Colonic mucosa (tissue), 4 donors: ENCODE measurements at places on chromosomes 12 and 14.

DNA sequence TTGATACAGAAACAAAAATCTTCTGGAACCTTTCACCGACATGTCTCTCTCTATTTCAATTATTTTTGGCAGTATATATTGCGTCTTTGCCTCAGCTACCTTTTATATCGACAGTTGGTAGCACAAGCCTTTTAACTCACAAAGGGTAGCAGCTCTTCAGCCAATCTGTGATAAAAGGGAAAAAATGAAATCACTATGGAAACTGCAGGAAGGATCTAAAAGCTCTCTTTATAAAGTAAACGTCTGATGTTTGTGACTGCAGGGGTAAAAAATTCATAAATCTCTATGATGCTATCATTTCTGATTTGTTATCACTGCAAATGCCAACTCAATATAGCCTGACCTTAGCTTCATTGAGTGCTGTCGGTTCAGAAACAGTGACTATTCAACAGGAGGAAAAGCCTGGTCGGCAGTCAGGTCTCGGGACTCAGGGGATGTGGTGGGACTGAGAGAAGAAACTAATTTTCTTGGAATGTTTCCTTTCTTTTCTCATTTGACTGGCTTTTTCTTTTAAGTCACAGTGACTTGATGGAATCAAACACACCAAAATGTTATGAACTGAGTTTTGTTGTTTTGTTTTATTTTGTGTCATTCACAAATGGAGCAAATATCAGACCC, 5.9 kb upstream of the RMST start:
- no peak for DNase-seq

DNA sequence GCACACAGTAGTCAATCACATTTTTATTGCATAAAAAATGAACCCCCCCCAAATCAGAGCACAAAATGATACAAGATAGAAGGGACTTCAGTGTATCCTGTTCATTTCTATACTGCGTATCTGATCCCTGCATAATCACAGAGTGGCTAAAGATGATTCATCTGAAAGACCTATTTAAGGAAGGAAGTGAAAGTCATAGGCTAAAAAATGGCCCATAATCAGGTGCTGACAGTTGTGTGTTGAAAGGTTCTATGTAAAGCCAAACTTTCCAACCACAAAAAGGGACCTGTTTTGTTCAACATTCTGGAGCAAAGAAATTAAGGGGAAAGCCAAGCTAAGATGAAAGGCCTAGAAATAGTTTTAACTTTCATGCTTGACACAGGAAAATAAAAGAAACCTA, 147.8 kb upstream of the ATP2B1 start:
- no peak for DNase-seq

DNA sequence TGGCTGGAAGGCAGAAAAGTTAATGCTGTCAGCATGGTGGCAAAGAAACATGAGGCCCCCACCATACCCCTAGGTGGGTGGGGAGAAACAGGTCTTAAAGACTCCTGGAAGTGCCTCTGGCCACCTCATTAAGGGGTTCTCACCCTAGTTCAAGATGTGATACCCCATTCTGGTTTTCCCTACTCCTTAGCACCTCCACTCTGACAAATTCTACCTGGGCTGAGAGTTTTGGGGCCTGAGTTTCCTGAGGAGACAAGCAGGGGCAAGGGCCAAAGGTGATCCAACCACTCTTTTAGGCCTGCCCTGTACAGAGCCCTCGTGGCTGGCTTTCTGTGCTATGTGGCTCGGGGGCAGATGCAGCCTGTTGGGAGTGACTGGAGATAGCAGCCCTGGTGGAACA, 7.9 kb upstream of the AVIL start:
- DNase-seq: no peak

GRCh38 chr12:16323638-16324037, 23.8 kb upstream of the MGST1 start:
- no peak for DNase-seq

DNA sequence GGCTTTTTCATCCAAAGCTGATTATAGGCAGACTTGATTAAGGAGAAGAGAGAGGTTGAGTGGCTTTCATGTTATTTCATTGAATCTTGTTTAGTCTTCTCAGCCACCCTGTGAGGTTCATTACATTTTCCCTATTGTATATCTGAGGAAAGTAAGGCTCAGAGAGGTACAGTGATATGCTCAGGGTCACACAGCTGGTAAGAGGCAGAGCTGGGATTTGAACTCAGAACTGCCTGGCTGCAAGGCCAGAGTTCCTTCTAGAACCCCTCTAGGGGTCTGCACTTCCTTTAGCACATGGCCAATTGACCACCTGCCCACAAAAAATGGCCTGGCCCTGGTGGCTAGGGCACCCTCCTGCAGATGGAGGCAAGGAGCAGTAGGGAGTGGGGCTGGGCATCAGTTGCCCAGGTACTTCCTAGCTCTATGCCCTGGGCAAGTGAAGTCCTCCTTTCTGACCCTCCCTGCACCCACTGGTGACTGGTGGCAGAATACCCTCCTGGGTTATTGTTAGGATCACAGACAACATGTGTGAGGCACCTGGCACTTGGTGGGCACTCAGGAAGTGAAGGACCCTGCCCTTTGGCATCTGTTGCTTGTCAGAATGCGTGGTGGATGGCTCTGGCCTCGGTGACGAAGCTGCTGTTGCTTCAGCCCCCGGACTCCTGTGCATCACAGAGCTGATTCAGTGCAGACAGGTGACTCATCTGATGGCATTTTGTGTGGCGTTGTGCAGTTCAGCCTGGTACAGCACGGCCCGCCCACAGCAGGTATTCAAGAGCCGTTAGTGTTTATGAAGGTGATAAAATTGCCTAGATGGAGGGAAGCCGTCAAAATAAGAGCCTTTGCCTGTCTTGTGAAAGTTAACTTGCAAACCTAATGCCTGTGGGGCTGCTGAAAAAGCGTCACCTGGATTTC, 115.8 kb downstream of the SLC25A47 start:
- DNase-seq: peak; percentile 89

- DNase-seq: no peak
Observed at GRCh38 chr14:22984959-22985658, 2.8 kb upstream of the AJUBA start.

- no peak for DNase-seq
Observed at GRCh38 chr14:22478247-22478646, 110.8 kb downstream of the DAD1 start.

- no peak for DNase-seq
Observed at GRCh38 chr12:13368971-13369370, 172.4 kb downstream of the EMP1 start.

DNA sequence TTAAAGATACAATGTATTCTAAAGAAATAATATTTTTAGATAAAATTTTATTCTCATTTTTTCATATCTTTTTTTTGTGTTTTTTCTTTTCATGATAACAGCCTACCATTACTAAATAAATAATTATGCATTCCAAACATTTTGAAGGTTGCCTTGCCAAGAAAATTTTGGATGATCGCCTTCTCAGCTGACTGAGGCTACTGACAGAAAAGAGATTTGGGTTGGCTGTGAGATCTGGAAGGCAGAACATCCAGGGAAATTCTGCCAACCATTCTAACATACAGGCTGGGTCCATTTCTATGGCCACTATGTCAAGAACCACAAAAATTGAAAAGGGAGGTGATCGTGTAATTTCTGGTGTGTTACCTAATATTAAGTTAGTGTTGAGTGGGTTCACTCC, 48.1 kb downstream of the GALNT8 start:
- no peak for DNase-seq

- DNase-seq: peak; percentile 80
Observed at GRCh38 chr14:89270439-89271227, 146.4 kb downstream of the FOXN3 start.

DNA sequence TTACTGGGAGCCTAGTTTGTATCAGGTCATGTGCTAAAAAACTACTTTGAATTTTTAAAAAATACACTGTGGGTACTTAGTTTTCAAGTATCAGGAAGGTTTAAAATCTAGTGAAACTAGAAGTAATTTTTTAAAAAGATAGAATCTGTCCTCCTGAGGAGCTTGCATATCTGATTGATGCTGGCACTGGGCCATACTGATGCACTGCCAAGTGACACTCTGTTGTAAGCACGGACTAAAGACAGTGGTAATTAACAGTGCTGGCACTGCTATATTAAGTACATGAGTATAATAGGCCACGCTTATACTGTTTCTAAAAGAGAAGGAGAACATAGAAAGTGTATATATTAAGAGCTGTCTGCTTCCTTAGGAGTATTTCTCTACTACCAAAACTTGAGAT, 10.0 kb upstream of the TBC1D30 start:
- DNase-seq: no peak

GRCh38 chr12:19872621-19873540, 433.6 kb downstream of the AEBP2 start:
- no peak for DNase-seq

DNA sequence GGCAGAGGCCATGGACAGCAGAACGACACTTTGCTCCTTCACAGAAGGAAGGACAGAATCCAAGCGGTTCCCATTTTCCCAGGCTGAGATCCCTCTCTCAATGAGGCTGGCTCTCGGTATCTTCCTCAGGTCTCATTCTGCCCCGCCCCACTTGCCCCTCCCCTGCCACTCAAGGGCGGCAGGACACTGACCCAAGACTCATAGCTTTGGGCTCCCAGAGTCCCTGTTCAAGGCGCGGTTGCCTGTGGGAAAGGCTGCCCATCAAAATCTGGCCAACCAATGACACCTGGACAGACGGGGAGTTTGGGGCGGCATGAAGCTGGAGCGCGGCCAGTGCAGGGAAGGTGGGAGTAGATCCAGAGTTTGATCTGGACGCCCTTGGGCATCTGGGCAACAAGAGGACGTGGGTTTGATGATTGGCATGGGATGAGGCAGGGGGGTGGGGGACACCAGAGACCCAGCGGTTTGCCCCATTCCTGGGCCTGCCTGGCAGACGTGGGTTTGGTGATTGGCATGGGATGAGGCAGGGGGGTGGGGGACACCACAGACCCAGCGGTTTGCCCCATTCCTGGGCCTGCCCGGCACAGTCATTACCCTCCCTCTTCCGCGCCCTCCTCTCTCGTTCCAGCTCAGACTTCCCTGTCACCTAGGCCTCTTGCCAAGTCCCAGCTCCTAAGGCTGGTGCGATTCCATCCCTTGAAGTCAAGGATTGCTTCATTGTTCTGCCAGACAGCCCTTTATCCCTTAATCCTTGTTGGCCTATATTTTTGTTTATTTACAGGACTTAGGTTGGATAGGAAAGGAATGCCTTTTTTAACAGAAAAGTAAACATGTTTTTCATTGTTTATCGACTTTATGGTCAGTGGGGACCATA, 92.1 kb downstream of the NINJ2 start:
- peak; percentile 86 for DNase-seq
